Esophagus mucosa (tissue), 1 donor: ENCODE measurements at places on chromosomes 5 and 9.

DNA sequence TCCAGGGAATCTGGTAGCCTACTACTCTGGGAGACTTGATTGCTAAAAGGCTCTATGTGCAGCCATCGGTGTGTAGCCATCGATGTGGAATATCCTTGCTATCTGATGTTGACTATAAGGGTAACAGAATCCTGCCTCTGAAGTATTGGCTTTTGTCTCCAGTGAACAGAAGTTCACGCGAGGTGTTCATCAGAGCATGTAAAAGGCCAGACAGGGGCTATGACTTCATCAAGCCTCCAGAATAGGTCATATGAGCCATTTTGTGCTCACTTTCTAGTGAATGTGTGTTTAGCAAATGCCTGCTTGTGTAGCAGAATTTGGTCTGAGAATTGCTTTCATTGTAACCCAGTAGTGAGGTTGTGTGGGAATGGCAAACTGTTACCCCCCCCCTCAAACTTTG lies 66.8 kb upstream of the RAD23B start:
- ATAC-seq, result no peak

DNA sequence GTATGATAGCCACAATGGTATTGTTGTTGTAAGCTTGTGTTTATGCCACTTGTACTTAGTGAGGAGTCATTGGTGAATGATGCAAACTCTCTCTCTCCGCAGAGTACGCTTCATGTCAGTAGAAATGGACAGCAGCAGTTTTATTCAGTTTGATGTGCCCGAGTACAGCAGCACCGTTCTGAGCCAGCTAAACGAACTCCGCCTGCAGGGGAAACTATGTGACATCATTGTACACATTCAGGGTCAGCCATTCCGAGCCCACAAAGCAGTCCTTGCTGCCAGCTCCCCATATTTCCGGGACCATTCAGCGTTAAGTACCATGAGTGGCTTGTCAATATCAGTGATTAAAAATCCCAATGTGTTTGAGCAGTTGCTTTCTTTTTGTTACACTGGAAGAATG lies 18.8 kb downstream of the ZBTB34 start:
- ATAC-seq, result no peak

GRCh38 chr9:114459464-114459863 lies 45.8 kb downstream of the WHRN start:
- no peak for ATAC-seq

DNA sequence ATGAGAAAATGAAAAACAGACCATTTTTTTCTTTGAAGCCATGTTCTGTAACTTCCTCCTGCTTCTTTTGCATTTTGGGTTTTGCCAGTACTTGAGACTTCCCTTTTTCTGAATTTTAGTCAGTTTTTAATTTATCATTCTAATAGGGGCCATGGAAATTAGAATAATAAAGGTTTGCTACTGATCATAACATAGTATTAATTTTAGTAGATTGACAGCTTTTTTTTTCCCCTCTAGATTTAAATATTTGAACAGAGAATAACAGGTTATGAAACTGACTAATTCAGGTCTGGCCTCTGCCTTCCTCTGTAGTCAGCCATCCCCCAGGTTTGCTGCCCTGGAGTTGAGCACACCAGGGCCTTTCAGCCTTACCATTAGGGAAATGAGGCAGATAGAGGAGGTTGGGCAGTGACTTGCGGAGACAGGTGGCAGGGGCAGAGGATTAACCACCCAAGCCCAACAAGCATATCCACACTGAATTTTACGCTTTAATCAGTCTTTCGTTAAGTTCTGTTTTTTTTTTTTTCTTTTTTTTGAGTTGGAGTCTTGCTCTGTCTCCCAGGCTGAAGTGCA lies 80.1 kb upstream of the TNFAIP8 start:
- ATAC-seq, result peak; percentile 25

DNA sequence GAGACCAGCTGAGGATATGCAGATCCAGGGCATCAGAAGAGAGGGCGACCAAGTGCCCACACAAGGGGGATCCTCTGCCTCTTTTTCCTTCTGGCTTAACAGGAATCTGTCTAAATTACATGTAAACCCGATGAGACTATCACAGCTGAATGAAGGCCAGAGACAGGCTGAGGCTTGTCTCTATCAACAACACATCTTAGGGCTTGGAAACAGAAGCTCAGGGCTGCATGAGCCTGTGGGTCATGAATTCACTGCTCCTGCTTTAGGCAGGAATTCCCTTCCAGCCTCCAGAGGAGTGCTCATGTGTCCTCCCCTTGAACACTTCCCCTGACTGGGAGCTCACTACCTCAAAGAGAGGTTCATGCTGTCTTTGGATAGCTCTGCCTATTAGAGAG lies 106.1 kb upstream of the PHYKPL start:
- peak; percentile 50 for ATAC-seq

GRCh38 chr5:683551-684481 lies 9.3 kb downstream of the TPPP start:
- ATAC-seq, result peak; percentile 29

GRCh38 chr9:3479514-3480352 lies 46.1 kb downstream of the RFX3 start:
- ATAC-seq, result no peak
